ENCODE measurements at places on chromosomes 4 and X.

DNA sequence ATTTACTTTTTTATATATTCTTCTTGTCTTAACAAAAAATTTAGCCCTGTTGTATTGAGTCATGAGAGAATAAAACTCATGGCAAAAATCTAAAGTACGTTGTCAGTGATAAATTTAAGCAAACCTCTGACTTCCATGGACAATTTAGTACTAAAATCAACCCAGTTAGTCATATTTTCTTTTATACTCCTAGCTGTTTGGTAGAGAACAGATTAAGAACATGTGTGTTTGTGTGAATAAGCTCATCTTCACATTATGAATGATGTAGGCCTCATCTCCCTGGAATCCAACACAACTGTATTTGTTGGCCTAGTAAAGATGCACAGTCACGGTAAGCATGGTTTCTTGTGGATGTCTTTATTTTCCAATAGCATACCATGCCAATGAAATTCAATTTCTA is 40.8 kb upstream of the FAM47B start:
- no peak for DNase-seq

GRCh38 chr4:80840396-80840795 is 190.1 kb upstream of the BMP3 start:
- no peak for DNase-seq

DNA sequence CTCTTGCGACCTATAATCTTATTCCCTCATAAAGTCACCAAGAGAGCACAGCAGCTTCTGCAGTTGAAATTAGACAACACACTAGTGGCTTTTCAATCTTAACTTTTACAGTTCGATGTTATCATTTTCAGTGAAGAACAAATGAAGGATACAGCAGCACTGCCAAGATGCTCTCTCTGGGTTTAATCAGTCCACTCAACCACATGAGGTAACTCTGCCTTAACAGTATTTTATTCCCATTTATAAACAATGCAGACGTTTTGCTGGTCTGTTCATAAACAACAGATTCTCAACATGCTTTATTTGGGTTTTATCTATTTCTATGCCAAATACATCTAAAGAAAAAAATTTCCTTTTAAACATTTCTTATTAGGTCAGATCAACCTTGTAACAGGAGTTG is 646.0 kb upstream of the FAM241A start:
- no peak for DNase-seq

DNA sequence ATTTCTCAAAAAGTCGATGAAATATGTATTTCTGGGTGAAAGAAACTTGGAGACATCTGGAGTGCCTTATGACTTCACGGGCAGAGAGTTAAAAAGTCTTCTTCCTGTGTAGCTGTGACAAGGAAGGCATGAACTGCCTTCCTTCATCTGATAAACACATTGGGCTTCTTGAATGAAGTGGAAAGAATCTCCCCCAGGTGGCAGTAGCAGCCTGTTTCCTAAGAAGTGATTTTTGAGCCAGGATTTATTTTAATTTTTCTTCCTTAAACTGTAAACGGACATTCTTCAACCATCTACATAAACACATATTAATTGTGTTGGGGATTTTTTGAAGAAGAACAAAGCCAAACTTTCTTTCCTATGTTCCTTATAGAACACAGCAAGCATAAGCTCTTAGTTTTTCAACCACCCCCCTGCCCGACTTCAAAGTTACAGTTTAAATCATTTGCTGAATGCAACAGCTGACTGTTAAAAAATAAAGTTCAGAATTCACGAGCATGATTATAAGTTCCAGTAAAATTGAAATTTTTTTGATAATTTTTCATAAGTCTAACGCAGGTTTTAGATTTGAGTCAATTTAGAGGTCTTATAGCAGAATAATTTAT is 980 bp upstream of the GIMD1 start:
- DNase-seq = peak; percentile 11

- DNase-seq = no peak
These were observed 1.6 kb upstream of the PHOX2B start for GRCh38 chr4:41750121-41750625.

DNA sequence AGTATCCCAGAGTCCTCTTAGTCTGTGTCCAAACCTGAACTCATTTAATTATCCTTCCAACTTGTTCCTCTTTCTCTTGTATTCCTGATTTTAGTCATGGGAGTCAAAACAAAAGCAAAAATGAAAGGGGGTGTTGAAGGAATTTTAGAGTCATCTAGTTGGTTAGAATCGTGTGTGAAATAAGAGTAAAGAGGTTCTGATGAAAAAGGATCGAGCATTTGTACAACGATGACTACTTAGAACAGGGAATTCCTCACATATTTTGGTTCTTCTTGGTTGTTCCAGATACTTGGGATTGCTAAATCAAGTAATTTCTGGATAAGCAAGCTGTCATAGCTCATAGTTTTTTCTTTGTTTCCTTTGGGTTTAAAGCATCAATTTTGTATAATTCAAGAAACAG is 194.4 kb downstream of the BCOR start:
- no peak for DNase-seq

- DNase-seq = no peak
These were observed 347.4 kb downstream of the BCOR start for GRCh38 chrX:39750256-39750790.

GRCh38 chr4:94523617-94524016 is 71.9 kb downstream of the PDLIM5 start:
- DNase-seq = no peak

- DNase-seq = no peak
These were observed 169.4 kb upstream of the NAP1L5 start for GRCh38 chr4:88866862-88867550.

DNA sequence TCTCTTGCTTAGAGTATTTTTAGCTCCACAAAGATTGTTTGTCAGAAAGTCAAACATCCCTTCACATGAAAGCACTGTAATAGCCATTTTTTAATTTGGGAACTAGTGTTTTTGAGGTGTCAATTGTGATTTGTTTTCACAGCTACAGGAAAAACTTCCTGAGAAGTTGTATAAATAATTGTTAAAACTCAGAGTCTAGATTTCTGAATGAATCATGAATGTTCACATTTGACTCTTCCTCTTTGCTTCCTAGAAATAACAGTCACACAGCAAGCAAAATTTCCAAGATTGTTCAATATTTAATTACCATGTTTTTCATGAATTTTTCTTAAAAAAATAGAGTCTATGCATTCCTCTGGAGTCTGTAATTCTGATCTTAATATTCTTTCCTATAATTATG is 156.9 kb upstream of the SLC7A11 start:
- no peak for DNase-seq
